ENCODE measurements at places on chromosomes 4 and X.
A peak's percentile ranks its signal among the peaks of the same experiment; 100 is the strongest.

DNA sequence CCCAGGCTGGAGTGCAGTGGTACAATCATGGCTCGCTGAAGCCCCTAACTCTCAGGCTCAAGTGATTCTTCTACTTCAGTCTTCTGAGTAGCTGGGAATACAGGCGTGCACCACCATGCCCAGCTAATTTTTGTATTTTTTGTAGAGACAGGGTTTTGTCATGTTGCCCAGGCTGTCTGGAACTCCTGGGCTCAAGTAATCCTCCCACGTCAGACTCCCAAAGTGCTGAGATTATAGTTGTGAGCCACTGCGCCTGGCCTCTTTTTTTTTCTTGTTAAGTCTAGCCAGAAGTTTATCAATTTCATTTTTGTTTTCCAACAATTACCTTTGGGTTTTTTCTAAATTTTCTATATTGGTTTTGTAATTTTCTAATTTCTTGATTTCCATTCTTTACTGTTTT lies 100.6 kb downstream of the GC start:
- DNase-seq, result no peak

GRCh38 chr4:54274795-54275665 lies 45.9 kb downstream of the PDGFRA start:
- DNase-seq, result no peak

GRCh38 chr4:167100120-167100519 lies 134.2 kb downstream of the SPOCK3 start:
- no peak for DNase-seq

DNA sequence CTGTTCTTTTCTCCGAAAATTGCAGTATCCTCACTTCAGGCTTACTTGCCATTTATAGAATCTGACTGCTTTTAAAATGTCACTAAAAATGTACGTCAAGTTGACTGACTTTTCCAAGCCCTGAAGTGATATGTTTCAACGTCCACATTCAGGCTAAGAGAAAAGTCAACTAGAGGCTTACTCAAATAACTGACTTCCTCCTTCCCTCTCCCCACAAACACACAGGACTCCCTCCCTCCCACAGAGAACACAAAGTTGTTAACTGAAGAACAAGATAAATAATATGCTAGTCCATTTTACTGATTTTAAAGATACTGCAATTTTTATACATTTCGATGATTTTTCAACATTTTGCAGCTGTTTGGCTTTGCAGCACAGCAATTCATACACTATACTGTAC lies 13.8 kb upstream of the CDKL2 start:
- no peak for DNase-seq

- DNase-seq, result no peak
These were observed 61.3 kb downstream of the SH3RF1 start for GRCh38 chr4:169209388-169209883.

GRCh38 chr4:55132775-55133174 lies 7.4 kb upstream of the KDR start:
- no peak for DNase-seq

DNA sequence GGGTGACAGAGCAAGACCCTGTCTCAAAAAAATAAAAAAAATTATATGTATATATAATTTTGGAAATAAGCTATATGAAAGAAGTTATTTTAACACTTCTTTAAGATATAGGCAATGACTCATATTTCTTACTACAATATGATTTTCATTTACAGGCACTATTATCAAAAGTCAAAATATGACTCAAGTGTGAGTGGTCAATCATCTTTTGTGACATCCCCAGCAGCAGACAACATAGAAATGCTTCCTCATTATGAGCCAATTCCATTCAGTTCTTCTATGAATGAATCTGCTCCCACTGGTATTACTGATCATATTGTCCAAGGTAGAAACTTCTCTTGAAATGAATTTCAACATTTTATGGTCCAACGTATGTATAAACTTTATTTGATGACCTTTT lies 20.8 kb downstream of the OCIAD1 start:
- DNase-seq, result no peak

DNA sequence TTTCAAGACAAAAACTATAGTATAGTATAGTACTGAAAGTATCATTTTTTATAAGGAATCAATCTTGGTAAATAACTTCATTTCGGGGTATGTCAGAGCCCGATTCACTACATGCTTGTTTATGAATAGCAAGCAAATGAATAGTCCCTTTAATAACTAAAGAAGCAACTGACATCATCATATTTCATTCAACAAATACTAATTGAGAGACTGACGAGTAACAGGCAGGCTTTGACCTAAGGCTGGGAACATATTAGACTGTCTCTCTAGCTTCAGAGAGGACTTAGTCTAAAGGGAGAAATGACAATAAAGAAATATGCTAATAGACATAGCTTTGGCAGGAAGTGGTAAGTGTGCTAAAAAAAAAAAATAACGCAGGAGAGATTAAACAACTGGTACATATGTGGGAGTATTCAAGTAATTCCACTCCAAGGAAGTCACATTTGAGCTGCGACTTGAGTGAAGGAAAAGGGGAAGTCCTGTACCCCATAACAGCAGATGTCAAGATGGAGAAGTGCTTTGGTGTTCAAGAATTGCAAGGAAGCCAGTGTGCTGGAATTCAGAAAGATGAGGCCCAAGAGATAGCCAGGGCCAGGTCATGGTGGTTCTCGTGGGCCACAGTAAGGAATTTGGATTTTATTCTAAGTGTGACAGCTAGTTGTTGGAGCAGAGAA lies 284.9 kb downstream of the FBXO8 start:
- no peak for DNase-seq

GRCh38 chrX:76148041-76148665 lies 24.7 kb upstream of the PBDC1 start:
- DNase-seq, result no peak

- peak; percentile 32 for DNase-seq
These were observed 685 bp downstream of the RAB9B start for GRCh38 chrX:103831342-103831802.

DNA sequence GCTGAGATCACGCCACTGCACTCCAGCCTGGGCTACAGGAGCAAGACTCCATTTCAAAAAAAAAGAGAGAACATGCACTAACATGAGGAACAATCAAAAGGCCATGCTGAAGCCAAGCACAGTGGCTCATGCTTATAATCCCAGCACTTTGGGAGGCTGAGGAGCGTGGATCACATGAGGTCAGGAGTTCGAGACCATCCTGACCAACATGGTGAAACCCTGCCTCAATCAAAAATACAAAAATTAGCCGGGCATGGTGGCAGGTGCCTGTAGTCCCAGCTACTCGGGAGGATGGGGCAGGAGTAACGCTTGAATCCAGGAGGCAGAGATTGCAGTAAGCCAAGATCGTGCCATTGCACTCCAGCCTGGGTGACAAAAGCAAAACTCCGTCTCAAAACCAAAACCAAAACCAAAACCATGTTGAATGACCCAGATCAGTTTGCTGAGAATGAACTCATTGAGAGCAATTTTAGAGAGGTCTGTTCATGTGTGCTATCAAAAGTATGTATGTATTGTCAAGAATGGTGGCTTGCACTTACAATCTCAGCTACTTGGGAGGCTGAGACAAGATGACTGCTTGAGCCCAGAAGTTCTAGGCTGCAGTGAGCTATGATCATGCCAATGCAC lies 44.8 kb downstream of the PDS5A start:
- no peak for DNase-seq

GRCh38 chr4:153512162-153512852 lies 46.1 kb downstream of the TMEM131L start:
- no peak for DNase-seq

GRCh38 chrX:74526764-74527163 lies 87.7 kb downstream of the RLIM start:
- DNase-seq, result no peak

DNA sequence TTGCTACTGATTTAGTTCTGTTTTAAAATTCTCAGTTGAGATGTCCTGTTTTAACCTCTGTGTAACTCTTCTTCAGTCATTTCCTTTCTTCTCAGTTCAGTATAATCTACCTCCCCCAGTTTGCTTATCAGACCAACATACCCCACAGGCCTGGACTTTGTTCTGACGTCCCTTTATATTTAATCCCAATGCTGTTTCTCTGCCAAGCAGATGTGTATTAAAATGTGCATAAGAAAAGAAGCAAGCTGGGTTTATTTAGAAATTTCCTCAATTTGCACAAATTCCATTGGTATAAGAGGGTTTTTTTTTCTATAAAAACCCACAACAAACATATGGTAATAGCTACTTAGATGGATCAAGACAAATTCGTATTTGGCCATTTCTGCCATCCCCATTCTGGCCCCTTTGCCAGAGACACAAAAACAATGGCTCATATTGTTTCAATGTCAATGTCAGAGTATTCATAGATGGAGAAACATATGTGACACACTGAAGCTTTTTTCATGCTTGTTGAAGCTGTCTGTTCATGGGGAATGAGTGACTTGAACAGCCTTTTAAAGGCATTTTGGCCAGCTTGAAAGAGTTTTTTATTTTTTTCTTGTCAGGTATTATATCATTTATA lies 24.5 kb downstream of the HCCS start:
- DNase-seq, result no peak

DNA sequence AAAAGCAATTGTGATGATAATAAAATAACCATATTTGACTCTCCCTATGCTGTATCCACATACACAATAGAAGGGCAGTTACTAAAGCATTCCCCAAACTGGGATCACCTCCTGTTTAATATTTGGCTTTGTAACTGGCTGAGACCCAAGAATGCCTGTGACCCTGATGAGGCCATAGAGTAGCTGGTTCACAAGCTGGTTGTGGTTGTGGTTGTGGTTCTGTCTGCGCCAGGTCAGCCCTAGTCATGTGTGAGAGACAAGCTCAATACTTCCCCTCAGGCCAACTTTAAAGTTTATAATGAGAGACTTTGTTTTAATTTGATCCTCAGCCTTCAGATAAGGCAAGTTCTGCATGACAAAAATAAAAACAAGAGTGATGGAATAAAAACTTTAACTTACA lies 209.9 kb downstream of the PARM1 start:
- DNase-seq, result no peak

DNA sequence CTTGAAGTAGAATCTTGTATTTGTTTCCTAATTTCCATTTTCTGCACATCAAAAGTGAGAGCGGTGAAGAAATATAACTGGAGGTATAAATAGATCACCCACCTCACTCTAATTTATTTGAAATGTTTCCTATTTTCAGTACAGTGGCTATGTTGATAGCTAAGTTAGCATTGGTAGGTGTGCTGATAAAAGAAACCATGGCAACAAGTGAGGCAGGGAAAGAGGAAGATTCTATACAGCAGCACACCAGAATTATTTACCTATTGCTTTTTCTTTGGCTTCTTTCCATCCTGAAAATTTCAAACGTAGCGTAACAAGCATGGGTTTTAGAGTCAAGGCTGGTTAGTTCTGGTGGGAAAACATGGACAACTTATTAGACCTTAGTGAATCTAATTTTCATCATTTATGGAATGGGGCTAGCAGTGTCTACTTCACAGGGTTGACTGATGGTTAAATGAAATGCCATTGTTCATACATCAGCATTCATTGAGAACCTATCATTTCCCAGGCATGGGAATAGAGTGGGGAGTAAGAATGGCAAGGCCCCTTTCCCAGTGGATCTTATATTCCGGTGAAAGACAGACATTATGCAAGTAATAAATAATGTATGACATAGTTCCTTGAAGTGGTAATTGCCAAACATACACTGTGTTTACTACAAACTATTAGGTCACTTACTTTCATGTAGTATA lies 30.6 kb upstream of the CTSO start:
- DNase-seq, result no peak

GRCh38 chr4:104677116-104677515 lies 182.4 kb upstream of the CXXC4 start:
- DNase-seq, result no peak

DNA sequence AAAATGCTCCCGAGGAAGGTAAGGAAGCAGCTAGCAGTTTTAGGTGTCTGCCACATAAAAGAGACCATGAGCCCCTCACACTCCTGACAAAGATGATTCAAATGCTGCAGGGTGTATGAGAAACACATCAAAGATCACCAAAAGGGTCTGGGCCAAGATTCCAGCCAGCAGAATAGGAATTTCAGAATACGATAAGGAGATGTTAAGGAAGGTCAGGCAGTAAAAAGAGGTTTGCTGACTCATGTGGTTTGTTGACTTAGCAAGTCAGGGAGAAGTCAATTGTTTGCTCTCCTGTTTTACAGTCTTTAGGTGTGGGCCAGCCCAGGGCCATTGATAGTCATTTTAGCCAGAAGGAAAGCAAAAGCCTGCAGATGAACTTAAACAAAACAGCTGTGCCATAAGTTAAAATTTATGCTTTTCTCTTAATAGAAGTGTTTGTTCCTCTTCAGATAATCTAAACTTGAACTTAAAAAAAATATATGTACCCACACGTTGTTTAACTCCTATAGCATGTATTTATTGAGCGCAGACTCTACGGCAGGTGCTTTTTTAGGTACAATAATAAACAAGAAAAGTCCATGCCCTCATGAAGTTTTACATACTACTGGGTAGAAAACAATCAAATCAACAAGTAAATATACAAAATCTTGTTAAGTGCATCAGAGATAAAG lies 115.6 kb downstream of the CAMK2D start:
- no peak for DNase-seq

DNA sequence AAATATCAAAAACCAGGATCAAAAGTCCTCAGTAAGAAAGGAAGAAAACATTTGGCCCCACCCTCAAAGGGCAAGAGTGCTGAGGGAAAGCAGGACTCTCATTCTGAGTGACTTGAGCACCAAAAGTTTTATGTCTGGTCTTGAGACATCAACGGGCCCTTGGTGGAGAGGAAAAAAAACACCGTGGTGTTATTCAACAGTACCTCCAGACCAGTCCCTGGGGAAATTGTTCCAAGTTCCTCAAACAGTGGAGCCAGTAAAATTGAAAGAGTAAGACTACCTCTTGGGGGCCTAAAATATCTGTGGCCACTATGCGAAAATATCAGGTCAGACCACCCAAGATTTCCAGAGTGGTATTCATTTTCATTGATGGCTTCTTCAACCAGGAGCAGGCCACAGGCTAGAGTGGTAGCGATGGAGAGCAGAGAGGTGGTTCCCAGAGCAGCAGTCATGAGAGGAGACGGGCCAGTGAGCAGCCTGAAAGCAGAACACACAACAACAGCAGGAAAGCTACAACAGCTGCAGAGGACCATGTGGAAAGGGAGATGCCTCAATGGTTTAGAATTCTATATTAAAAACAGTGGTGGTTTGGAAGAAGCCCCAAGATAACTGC lies 63.7 kb upstream of the RPL34 start:
- no peak for DNase-seq

DNA sequence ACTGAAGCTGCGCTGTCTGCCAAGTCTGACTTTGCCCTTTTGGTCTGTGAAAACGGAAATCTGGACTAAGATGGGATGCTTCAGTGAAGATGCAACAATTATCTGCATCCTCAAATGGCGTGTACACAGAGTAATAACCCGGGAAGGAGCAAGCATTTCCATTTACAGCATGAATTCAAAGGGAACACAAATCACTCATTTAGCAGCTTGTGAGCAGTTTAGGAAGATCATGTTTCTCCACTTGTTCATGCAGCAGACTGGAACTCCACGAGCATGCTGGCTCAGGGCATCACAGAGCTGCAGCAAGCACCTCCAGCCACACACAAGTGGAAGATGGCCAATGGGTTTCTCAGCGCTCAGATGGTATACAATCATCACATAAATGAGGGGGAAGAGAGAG lies 175.5 kb downstream of the NLGN4X start:
- no peak for DNase-seq

DNA sequence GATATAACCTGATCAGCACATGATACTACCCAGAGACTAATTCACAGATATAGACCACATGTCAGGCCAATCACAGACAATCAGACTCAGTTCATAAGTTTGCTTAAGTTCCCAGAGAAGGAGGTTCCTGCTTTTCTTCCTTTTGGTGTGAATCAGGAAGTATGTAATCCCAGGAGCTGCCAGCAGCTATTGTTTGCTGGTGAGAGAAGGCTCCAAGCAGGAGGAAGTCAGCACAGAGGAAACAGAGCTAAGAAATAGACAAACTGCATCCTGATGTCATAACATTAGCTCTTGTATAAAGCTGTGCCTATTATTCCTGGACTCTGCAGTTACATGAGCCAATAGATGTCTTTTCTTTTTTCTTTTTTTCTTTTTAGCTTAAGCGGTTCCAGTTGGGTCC lies 50.9 kb downstream of the UCHL1 start:
- no peak for DNase-seq

Measured in effector memory CD4-positive, alpha-beta T cell (primary cell).